NCI-H1694 (cell line): ENCODE measurements at places on chromosomes 13 and 19.

DNA sequence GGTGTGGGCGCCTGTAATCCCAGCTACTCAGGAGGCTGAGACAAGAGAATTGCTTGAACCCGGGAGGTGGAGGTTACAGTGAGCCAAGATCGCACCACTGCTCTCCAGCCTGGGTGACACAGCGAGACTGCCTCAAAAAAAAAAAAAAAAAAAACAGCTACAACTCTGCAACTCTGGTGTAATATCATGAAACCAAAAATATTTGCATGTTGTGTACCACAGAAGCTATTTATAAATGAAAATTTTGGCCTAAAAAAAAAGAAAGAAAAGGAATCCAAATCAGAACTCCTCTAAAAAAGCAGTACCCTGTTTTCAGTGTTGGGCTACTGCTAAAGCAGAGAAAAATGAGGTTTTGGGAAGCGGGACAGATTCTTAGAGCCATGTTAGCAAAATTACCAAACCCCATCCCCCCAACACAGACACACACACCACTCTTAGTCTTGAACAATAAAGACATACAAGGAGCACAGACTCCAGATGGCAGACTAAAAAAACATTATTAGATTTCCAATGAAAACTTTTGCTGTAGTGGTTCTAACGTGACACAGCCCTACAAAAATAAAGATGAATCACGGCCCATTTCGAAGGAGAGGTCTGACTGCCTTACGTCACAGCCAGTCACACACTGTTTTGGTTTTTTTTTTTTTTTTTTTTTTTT, 51.5 kb downstream of the INSR start:
- DNase-seq: no peak

DNA sequence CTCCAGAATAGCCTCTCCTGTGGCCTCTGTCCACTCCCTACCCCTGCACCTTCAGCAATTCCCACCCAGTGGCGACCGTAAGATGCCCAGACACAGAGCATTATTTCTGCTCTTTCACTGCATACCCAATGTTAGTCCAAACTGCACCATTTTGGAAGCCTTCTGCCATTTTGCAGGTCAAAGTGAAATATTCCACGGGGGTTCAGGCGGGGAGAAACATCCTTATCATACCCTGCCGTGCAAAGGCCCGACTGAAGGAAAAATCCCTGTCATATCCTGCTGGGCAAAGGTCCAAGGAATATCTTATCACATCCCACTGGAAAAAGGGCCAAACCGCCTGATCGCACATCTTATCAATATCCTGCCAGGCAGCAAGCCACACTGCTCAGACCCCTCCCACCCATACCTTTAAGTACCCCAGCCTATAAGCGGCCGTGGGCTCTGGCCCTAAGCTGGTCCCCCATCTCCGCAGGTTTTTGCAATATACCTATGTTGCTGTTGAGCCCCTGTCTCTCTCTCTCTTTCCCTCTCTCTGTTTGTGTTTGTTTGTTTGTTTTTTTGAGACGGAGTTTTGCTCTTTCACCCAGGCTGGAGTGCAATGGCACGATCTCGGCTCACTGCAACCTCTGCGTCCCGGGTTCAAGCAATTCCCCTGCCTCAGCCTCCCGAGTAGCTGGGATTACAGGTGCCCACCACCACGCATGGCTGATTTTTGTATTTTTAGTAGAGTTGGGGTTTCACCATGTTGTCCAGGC, 18.2 kb downstream of the CLEC11A start:
- DNase-seq: no peak

DNA sequence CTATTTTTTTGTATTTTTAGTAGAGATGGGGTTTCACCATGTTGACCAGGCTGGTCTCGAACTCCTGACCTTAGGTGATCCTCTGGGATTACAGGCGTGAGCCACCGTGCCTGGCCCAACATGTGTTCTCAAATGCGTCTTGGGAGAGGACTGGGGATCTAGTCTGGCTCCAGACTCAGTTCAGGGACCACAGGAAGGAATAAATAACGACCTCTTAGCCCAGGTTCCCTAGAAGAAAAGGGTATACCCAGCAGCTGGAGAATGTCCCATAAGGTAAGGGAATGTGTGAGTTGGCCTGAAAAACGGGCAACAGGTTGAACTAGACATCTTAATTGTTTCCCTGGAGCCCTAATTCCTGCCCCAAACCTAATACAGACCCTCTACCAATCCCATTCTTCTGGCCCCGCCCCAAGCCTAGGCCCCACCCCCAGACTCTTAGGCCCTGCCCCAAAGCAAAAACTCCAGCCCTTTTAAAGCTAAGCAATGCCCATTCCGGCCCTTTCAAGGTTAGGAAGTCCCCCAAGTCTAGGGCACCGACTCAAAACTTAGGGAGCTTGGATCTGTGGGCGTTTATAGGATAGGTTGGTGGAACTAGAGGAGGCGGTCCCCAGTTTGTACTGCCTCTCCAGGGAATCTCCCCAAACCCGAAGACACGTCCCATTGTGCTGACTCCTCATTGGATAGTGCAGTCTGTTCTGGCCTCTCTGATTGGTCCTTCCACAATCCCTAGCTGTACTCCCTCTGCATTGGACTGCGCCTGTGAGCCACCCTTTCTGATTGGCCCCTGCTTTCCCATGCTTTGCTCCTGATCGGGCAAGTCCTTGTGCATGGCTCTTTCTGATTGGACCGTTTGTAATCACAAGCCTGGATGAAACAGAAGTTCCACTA, 5.4 kb upstream of the LRFN1 start:
- no peak for DNase-seq

- DNase-seq: no peak
These were observed 1124.9 kb downstream of the DIAPH3 start for GRCh38 chr13:59038824-59039223.

DNA sequence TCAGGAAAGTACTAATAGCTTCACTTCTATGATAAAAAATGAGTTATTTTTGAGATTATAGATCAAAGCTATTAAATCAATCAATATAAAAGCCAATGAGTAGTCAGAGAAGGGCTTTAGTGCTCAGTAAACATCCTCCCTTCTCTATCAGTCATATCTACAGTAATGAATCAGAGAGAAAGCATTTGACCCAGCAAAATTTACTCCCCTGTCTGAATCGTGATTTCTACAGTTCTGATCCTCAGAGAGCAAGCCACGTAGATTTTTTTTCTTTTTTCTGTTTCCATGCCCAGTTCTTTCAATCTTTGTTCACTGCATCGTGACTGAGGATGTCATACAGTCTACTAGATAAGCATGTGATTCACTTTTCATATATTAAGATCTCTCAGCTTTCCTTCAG, 16.2 kb upstream of the MBNL2 start:
- no peak for DNase-seq

DNA sequence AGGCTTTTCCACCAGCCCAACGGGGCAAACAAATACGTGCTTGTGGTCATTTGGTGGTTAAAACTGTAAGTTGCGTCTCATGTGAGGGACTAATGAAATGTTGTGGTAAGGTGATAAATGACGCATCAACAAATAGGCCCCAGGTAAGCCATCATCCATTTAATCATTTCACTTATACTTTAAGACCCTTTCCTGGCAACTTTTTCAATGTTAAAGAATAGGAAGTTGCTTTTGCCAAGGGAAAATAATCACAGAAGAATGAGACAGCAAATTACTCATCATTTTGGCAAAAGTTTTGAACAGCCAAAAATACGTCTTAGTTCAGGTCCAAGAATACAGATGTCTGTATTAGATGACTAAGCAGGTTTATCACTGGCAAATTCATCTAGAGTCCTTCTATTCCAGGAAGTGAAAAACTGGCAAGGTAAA, 660.4 kb downstream of the SLITRK1 start:
- DNase-seq: no peak

DNA sequence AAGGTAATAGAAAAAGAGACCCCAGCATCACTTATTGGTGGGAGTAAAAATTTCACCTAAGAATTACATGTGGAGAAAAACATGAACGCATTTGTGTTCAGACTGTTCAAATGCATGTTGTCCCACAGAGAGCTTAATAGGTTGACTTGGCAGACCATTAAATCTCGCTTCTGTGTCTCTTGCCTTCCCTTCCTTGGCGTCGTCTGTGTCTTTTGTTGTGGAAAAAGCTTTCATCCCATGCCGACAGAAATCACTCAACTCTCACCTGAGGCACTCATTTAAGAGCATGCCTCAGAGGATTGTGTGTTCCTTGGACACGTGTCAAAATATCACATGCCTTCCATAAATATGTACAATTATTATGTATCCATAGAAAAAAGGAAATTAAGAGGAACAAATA, 24.4 kb upstream of the CACNA1A start:
- no peak for DNase-seq

DNA sequence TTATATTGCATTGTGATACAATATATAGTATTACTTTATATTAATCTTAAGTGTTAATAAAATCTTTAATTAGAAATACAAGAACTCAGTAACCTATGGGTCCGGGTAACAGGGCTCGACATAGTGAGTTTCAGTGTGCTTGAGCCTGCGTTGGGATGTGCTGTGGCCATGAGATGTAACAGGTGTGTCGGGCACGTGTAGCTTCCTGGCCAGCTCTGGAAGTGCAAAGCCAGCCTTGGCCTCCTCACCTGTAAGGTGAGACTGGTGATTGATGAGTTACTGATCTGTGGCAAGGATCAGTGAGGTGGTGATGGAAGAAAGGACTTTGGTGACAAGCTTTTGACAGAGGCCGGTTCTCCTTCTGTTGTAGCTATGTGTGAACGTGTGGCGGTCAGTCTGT, 19.2 kb downstream of the ATP4B start:
- no peak for DNase-seq

DNA sequence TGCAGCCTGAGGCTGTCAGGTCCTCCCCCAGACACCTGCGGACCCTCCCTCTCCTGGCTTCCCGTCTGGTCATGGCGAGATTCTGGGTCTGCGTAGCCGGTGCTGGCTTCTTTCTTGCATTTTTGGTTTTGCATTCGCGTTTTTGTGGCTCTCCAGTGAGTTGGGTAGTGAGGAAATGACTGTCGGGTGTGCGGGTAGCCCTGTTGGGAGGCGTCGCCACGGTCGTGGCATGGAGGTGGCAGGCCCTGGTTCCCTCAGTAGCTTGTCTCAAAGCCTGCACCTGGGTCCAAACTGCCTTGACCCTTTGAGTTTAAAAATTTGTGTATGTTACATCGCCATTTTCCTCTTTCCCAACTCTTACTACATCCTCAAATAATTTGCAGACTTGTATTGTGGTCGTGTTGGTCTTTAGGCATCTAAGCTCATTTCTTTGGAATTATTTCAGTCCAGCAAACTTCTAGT, 344 bp downstream of the NHLRC3 start:
- no peak for DNase-seq

GRCh38 chr13:75285310-75285709, 196.7 kb downstream of the TBC1D4 start:
- no peak for DNase-seq

- no peak for DNase-seq
These were observed 873.7 kb downstream of the SLITRK5 start for GRCh38 chr13:88544836-88545235.

- no peak for DNase-seq
These were observed 12.2 kb downstream of the THSD1 start for GRCh38 chr13:52393572-52394357.

DNA sequence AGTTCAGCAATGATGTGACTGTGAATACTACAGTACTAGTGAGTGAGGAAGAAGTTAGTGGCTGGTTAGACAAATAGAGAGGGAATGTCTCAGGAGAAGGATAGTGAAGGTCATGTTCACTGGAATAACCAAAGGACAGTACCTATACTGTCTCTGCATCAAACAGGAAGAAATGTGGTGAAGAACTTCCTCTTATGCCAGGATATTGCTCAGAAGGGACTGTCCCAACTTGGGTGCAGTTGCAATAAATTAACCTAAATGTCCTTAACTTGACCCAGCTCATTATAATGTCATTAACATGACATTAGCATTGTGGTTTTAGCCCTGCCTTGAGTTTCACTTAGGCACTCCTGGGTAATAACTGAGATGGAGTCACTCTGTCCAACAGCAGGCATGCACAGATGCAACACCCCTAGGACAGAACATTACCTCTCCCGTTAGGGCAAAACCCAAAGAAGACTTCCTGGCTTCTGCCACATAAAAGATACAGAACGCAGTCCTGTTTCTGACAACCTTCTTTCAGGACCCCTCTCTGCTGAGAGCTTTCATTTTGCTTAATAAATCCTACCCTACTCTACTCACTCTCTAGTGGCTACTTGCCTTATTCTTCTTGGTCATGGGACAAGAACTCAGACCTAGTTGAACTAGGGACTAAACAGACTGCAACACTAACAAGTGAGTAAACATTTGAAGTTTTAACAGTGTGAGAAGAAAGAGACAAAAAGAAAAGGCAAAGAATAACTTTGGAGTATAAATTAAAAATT, 1591.6 kb upstream of the MIR17HG start:
- DNase-seq: no peak

GRCh38 chr13:79492313-79492798, 11.4 kb downstream of the NDFIP2 start:
- DNase-seq: no peak

DNA sequence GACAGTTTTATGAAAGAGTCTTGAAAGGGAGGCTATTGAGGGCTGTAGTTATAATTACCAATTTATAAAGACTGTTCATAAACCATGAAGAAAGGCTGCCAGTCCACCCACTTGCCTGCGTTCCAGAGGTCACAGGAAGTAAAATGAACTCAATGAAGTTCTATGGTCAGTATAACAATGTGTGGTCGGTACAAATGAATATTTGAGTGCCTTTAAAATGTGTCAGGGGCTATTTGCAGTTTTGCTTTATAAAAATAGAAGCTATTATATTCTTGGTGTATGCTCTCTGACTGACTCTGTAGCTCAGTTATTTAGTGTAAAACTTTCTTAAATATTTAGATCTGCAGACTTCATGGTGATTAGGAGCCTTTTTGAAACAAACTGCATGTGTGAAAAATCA, 47.0 kb downstream of the ESD start:
- DNase-seq: no peak

DNA sequence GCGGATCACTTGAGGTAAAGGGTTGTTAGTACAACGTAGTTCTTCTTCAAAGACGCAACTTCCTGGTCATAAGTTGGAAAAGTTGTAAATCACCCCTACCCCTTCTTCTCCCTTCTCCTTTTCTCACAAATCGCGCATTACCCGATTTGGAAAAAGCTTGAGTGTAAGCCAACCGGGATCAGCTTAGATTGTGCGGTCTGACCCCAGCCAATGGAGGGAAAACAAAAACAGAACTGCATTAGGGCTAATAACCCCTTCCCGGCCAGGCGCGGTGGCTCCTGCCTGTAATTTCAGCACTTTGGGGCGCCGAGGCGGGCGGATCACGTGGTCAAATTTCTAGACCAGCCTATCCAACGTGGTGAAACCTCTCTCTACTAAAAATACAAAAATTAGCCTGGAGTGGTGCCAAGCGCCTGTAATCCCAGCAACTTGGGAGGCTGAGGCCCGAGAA, 806 bp downstream of the ZNF90 start:
- no peak for DNase-seq

DNA sequence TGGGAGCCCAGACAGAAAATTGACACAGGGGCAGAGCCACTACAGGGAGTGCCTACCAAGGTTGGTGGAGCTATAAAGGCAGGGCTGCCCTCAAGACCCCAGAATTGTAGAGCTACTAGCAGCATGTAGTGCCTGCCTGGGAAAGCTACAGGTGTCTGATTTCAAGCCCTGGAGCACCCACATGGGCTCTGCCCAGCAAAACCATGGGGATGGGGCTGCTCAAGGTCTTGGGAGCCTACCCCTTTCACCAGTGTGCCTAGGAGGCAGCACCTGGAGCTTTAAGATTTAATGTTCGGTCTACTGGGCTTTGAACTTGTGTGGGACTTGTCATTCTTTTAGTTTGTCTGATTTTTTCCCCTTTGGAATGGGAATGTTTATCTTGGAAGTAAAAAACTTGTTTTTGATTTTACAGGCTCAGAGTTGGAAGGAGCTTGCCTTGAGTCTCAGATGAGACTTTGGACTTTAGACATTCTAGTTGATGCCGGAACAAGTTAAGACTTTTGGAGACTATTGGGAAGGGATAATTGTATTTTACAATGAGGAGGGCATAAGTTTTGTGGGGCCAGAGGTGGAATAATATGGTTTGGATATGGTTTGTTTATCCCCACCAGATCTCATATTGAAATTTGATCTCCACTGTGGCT, 45.1 kb downstream of the ALOX5AP start:
- DNase-seq: no peak
